ENCODE measurements at places on chromosomes 1 and 21.

DNA sequence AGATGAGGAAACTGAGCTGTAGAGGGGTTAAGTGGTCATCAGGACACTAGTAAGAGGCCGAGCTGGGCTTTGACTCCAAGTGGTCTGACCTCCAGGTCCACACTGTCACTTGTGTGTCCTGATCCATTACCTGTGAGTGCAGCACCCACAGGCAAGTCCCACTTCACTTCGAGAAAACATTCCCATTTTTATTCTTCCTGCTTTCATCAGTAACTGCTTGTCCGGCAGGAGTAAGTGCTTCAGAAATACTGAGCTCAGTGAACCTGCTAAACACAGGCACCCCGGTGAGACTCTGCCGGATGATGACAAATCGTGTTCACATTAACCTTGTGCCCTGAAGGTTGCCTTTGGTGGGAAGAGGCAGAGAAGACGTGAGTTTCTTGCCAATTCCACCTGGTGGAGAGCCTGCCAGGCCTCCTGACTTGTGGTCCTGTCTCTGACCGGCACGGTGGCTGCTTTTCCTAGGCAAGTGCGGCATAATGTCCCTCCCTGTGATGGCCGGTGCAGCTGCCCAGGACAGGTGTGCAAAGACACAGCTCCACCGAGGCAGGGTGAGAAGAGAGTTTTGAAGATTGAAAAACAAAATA is 29.4 kb downstream of the ZBTB18 start:
- DNase-seq = no peak

GRCh38 chr1:65979136-65980044 is 186.7 kb downstream of the PDE4B start:
- DNase-seq = no peak

DNA sequence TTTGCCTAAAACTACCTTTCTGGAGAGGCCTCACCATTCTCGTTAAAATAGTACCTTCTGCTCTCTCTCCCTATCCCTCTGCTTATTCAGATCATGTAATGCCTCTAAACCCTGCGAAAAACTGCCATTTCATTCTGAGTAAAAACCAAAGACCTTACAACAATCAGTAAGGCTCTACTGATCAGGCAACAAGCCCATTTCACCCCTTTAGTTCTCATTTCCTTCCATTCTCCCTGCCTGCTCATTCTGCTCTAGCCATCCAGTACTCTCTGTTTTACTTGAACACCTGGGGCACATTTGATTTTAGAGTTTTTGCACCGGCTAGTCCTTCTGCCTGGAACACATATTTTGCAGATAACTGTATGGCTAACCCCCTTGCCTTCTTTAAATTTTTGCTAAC is 187.8 kb downstream of the COQ8A start:
- no peak for DNase-seq

GRCh38 chr1:4120557-4121292 is 220.7 kb upstream of the C1orf174 start:
- DNase-seq = no peak

DNA sequence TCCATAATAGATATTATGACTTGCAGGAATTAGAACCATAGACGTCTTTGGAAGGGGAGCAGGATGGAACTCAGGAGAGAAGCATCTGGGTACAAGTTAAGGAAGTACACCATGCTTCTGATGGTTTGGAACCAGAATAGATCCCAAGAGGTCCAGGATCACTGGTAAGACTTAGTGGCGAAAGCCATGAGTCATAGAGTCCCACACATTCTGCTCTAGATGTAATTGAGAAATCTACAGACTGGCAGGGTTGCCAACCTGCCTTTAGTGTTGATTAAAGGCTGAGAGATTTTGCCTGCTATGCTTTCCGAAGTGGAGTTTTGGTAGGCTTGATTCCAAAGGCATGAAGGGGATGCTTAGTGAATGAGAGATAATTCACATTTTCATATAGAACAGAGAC is 57.1 kb upstream of the C1orf87 start:
- no peak for DNase-seq

- no peak for DNase-seq
Measured at GRCh38 chr1:8939000-8939265, 6.7 kb upstream of the CA6 start.

DNA sequence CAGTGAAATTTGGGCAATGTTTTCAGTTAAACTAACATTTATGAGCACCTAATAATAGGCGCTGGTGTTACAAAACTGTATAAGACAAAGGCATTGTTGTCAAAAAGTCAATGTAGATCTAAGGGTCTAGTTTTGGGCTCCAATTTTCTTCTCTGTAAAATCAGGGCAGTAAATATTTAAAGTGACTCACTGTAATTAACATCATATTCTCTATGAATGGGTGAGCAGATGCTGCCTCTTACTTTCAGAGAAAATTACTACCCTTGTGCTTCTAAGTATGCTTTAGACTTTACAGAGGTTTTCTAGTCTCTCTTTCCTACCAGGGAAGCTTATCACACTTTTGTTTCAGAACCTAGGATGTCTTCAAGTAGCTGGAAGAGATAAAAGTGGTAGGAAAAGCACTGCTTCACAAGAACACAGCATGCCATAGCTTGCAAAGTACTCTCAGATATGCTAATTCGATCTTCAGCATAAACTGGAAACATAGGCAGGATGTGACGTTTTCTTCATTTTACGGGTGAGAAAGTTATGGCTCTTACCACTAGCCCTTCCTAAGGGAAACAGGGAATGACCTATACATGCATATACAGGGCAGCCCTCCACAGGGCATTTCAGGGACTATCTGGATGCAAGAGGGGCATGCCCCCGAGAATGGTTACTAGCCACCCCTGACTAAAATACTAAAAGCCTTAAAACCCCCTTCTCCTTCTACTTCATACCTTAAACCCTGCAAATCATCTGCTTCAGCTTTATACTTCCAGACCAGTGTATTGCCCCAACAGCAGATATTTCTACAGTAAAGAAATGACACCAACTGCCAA is 2.6 kb downstream of the C1orf116 start:
- no peak for DNase-seq

GRCh38 chr1:29211086-29212030 is 19.4 kb downstream of the MECR start:
- DNase-seq = no peak

- DNase-seq = no peak
Measured at GRCh38 chr1:18915341-18915740, 13.0 kb upstream of the ALDH4A1 start.

DNA sequence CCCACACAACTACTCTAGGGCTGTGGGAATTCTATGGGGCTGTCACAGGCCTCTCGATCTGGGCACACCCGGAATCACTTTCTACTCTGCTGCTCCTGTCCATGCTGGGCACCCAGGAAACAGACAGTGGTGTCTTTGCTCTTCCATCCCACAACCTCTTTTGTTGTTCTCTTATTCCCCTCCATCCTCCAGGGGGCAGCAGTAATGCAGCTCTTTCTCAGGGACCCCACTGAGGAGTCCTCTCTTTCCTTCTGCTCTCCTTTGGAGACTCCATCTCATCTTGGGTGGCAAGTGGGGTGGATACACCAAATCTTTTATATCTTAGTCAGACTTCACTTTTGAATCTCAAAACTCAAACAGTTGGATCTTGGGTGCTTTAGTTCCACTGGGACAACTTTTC is 206.3 kb downstream of the HS2ST1 start:
- DNase-seq = peak; percentile 50

- peak; percentile 53 for DNase-seq
Measured at GRCh38 chr1:65165269-65165993, 17.4 kb downstream of the AK4 start.

DNA sequence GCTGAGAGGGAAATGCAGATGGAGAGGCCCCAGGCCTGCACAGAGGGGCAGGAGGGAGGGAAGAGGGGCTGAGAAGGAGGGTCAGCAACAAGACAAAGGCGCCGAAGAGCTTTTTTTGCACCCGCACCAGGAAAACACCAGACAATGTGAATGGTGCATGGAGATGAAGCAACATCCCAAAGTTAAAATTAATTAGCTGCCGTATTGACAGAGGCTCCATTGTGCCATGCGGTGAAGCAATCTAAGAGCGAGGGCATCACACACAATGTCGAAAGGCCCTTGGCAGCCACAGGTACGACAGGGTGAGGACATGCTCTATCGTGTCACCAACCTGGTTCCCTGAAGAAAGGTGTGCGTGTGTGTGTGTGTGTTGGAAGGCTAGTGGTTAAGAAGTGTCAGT is 41.2 kb downstream of the SSBP3 start:
- DNase-seq = no peak

DNA sequence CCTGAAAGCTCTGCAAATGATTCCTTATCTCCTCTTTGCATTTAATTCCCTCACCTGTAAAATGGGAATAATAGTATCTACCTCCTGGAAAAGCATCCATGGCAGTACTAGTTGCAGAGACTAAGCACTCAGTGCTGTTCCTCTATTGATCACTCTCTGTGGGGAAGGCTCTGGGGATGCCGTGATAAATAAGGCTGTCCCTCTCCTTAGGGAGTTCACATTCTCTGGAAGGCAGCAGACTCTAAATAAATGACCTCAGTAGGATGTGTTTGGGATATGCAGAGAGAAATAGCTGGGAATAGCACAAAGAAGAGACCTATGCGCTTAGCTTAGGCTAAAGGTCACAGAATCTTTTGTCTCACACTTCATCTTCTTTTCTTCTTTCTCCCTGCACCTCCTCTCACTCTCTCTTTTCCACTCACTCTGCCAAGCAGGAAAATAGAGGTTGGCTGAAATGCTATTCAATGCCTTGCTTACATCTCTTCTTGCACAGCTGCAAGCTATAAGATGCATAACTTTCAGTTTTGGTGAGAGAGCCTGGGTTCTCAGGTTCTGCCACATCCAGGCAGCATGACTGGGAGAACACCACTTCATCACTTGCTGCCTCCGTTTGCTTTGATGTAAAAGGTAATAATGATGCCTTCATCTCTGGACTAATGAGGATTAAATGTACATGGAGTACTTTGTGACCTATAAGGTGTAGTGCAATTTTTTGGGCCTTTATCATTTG is 101.5 kb downstream of the LMX1A start:
- DNase-seq = no peak

- no peak for DNase-seq
Measured at GRCh38 chr1:229619002-229619401, 6.9 kb downstream of the TAF5L start.

- no peak for DNase-seq
Measured at GRCh38 chr21:17660452-17660851, 47.8 kb upstream of the BTG3 start.

DNA sequence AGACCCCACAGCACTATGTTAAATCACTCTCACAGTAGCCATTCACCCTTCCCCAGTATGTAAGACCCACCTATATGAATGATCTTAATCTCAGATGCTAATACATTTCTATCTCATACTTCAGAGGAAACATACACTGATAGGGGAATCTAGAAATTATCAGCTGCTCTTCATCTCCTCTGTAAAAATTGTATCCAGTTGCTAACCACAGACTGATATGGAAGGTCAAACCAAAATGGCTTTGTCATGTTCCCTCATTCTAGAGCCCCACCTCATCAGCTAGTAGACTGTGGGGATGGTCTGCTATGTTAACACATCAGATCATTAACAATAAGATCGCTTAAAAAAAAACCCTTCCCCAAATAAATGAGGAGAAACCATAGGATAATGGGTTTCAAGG is 71.7 kb downstream of the UBR4 start:
- DNase-seq = no peak

DNA sequence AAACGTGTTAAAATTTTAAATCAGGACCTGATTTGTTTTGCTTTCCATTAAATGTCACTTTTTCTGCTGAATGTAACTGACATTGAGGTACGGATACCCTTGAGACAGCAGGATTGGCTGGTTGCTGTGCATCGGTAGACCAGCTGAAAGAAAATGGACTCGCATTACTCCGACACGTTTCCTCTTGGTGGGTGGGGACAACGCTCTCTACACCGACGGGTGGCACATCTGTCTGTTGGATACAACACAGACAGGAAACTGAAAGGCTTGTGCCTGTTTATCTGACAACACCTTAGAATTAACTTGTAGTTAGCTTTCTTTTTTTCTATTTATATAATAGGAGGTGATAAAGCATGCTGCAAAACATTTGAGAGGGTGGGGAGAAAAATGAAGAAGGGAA is 19.4 kb downstream of the PRPF38A start:
- no peak for DNase-seq

GRCh38 chr1:205298191-205298994 is 23.2 kb downstream of the NUAK2 start:
- DNase-seq = no peak

GRCh38 chr1:116677474-116678062 is 10.0 kb upstream of the IGSF3 start:
- no peak for DNase-seq

DNA sequence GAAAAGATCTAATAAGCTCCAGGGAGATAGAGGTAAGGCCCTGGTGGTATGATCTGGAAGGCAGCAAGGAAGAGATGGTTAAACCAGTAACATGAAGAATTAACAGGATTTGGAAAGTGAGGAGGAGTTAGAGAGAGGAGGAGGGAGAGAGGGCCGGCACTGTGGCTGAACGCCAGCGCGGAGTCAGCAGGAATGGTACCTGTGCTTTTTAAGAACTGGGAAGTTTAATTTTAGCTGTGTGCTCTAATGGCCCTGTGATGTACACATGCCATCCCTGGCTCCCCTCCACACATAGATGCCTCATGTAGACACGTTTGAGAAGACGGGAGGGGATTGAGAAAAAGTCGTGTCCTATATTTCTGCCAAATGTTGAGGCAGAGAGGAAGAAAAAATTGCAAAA is 13.8 kb upstream of the AVPR1B start:
- DNase-seq = no peak

DNA sequence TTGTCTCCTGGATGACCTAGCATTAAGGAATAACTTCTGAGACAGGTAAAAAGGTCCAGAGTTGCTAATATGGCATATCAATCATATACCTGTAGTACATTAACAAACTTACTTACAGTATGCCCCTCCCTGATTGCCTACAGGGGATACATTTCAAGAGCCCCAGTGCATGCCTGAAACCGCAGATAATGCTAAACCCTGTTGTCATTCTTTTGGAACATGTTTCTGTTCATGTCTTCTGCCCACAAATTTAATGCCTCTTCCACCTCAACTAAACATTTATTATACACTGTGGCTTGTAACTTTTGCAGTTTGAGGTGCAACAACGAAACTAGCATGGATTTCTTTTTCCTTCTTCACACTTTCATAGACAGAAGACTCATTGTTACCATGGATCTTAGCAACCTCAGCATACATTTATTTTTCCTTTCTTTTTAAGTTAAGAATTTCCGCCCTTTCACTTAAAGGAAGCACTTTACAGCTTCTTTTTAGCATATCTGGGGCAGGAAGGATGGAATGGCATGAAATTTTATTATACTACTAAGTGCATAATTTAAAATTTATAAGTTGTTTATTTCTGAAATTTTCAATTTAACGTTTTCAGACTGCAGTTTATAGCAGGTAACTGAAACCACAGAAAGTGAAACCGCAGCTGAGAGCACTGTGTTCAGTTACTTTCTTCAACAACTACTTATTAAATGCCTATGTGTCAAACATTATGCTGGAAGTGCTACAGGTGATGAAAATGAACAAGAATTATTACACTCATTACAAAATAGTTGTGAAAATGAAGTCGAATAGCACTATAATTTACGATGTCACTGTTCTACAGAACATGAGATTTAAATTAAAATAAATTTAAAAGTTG is 25.3 kb downstream of the F13B start:
- DNase-seq = peak; percentile 6

Measured in NAMALWA (cell line).